Activated T-helper 1 cell treated with Interleukin-2 at 50 U/mL for 16 hours (primary cell): ENCODE measurements at places on chromosomes 2 and 18.

DNA sequence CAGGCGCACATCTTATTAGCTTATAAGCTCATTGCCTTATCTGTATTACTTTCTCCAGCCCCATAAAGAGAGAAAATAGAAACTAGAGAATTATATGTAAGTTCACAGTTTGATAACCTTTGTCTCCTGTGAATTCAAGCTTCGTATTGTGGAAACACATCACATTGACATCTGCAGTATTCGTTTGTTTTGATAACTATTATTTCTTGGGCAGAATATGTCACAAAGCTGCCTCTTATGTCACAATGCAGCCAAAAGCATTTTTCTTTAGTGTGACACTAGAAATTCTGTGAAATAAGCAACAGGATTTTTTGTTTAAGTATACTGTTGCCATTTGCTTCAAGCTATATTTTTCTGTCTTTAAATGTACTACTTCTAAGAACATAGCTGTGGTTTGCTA, 221.5 kb downstream of the DOK6 start:
- no peak for DNase-seq

- no peak for DNase-seq
Observed at GRCh38 chr18:47876813-47877212, 53.6 kb downstream of the SMAD2 start.

DNA sequence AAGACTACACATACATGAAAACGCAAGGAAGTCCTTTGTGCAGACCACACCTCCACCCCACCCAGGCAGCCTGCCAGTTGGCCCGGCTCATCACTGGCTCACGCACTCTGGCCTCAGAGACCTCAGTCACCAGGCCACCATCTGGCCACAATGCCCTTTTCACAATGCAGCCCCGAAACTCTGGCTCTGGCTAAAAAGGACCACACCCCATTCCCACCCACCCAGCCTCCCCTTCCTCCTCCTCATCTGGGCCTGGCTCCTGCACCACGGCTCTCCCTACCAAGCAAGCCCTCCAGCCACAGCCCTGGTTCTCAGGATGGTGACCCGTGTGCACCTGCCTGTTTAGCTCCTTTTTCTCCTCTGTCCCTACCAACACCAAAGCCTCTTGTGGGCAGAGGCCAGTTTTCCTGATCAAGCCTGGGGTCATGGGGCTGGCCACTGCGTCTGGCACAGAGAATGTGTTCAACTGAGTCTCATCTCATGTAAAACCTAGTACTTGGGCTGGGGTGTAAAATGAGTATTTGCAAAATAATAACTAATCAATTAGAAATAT, 7.4 kb downstream of the HDAC4 start:
- DNase-seq: no peak

DNA sequence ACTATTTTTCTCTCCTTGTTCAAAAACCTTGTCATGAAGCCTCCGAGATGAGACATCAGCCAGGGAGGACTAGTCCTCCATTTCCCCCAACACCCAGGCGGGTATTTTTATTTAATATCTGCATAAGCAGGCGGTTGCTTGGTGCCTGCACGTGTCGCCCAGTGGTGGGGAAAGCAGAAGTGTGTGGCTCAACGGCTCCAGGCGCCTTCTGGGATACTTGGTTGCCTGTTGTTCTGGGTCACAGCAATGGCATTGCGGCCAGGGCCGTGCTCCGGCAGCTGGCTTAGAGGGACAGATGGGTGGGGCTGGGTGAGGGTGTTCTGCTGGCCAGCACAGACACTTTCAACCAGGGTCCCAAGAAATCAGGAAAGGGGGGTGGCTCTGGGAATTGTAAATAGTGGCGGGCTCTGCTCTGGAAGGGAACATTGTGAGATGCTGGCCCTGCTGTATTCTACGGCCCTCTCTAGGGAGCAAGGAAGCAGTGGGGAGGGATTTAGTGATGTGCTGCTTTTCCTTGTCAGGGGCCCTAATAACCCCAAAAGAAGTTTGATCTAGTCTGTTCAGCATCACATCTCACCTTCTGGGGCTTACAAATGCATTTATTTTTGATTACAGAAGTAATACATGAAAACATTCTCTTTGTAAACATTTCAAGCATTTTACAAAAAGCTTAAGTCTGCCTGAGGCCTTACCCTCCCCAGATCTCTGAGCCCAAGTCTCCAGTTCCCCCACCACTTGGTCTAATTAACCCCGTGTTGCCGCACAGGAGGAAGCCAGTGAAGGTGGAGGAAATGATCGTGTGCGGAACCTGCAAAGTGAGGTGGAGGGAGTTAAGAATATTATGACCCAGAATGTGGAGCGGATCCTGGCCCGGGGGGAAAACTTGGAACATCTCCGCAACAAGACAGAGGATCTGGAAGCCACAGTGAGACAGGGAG, 1.1 kb downstream of the VAMP8 start:
- no peak for DNase-seq

DNA sequence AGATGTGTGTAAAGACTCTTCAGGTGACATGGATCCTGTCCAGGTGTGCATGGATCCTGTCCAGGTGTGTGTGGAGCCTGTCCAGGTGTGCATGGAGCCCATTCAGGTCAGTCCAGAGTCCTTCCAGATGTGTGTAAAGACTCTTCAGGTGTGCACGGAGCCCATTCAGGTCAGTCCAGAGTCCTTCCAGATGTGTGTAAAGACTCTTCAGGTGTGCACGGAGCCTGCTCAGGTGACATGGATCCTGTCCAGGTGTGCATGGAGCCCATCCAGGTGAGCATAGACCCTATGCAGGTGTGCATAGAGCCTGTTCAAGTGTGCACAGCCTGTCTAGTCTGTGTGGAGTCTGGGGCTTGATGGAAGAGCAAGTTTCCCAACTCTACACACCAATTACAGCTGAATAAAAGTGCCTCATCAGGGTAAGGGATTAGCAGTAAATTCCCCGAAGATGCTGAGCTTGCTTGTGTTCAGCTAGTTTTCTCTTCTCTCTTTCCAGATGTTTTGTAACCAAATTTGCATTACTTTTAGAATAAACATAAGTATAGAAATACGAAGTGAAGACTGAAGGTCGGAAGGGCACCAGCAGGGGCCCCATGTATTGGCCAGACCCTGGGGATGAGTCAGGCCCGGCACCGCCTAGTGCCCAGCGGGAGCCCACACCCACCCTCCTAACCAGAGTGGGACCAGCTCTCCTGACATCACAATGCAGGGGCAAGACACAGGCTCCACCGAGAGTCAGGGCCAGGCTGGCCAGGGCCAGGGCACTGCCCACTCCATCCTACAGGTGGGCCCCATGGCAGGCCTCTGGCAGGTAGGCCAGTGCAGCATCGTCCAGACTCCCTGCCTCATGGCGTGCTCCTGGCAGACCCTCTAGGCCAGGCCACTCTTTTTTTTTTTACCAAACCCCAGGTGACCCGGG, 38.6 kb upstream of the GPC1 start:
- no peak for DNase-seq

DNA sequence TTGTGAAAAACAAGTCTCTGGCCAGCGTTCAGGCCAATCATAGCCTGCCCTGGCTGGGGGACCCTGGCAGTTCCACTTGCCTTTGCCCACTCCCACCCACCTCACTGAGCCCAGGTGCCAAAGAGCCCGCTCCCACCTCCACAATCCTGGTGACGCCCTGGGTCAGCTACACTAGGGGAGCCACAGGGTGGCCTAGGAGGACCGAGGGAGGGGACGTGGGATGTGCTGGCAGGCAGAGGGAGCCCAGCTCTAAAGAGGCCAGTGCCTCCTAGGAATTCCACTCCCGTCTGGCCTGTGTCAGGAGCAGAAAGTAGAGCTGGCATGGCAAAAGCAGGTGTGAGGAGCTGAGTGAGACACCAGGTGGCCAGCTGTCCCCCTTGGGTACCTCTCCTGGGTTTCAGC, 49.3 kb downstream of the TNS1 start:
- DNase-seq: no peak

GRCh38 chr2:240183875-240184590, 43.6 kb upstream of the OTOS start:
- DNase-seq: no peak

GRCh38 chr2:219592736-219593135, 4.9 kb upstream of the STK11IP start:
- no peak for DNase-seq

GRCh38 chr2:28344756-28345373, 47.8 kb upstream of the FOSL2 start:
- DNase-seq: no peak

DNA sequence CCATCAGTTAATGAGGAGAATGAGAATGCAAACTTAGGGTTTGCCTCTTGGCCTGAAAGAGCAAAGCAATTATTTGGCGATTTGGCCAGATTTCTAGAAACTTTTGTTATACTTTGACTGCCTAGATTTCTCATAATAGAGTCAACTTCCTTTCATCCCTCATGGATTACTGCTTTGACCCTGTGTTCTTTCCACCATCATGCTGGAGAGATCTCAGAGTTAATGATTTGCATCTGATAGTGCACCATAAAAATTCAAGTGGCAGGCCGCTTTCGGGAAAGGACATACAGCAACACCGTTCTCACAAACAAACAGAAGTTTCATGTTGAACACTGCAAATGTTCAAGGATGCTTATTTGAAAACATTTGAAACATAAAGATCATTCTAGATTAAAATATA, 143.7 kb upstream of the ZFP36L2 start:
- DNase-seq: no peak

DNA sequence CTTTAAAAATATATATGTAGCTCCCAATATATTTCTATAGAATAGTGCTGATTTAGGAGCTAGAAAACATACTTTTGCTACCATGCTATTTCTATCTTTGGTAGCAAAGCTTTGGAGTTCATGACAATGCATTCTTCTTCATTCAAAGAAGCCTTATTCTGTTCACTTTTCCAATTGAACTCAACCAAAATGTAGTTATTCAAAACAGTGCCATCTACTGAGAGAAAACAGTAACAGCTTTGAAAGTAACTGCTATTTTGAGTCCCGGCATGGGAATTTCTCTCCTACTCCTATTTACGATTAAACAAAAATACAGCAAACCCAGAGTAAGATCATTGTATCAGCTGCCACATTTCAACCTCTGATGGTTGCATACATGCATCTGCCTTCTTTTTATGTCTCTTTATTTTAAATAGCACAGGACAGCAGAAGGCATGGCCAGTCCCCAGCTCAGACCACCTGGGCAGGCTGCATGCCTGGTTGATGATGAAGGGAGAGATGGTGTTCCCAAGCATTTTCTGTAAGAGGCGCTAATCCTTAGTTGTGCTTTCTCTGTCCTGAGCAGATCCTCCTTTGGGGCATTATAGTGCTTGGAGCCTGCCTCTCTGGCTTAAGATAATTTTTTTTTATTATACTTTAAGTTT, 69.7 kb upstream of the SULT1C3 start:
- DNase-seq: no peak

GRCh38 chr18:58110398-58110797, 66.4 kb downstream of the NEDD4L start:
- DNase-seq: no peak

- DNase-seq: no peak
Observed at GRCh38 chr2:228433721-228434120, 252.2 kb upstream of the SPHKAP start.

DNA sequence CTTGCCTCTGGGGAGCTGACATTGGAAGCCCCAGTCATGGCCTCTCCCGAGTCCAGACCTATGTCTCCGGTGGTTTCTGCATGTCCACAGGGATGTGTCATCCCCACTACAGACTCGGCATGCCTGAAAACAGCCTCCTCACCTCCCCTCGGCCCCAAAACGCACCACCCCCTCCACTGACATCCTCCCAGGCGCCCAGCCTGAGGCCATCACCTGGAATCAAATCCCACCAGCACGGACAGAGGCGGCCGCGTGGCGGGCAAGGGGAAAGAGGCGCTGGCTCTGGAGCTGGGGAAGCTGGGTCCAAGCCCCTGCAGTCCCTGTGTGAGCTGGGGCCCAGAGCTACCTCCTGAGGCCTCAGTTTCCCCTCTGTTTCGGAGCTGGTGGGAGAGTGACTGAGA, 69.9 kb upstream of the SMAD7 start:
- no peak for DNase-seq

GRCh38 chr2:98896944-98897343, 39.1 kb downstream of the CRACDL start:
- no peak for DNase-seq

DNA sequence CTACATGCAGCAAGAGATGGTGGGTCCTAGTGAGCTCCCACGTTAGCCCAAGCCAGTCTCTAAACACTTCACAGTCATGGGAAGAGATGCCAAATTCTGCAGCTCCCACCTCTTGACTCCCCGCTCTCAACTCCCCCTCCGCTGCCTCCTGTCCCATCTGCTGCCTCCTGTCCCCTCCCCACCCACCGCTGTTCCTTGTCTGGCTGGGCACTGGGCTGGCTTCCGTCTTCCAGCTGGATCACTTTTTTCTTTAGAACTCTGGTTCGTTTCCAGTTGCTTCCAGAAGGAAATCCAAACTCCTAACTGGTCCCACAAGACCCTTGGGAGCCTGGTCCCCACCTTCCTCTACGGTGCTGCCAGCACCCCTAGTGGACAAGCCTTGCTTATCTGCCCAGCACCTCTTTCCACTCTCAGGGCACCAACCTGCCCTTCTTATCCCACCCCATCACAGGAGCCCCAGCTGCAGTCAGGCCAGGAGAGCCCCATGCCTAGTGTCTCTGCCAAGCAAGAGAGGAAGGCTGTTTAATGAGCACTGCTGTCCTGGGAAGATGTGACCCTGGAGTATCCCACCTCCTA, 12.1 kb upstream of the TWIST2 start:
- no peak for DNase-seq

DNA sequence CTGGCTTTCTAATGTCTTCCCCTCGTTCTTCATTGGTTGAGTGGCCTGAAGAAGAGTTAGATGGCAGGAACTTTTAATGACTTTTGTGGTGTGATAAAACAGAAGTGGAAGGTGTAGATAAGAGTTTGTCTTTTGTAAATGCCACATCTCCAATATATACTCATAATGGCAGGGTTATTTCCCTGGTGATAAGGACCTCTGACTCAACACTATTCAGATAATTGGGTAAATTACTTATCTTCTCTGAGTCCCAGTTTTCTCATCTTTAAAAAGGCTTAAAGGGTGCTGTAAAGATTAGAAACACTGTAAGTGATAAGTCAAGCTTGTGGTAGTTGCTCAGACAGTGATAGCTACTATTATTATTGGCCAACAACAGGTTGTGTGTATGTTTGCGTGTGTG, 9.5 kb downstream of the KLHL14 start:
- DNase-seq: no peak

DNA sequence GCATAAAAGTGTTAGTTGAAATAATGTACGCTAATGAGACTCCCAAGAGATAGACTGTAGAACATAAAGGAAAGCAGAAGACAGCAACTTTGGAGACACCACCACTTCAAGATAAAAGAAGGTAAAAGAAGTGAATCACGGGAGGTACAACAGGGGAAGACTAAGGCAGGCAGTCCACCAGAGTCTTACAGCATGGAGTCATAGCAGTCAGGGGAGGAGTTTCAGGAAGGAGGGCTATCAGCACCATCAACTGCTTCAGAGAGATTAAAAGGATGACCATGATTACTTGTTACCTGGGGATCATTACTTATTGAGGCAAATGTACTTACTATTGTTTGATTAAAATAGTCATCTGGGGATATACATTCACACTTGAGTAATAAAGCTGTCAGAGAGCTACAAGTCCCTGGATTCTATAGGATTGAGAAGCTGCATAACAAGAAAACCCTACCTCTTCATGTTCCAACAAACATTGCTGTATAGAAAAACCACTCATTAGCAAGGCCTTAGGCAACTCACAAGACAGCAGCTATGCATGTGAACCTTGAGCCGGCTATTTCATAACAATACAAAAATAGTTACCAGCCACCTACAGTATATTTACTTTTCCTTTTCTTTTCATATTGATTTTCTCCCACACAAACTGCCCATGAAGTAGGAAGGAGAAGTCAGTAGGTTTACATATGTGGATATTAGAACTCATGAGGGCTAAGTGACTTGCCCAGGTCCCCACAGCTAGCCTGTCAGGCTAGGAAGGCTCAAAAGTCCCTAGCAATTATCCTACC, 101.7 kb downstream of the PDE11A start:
- no peak for DNase-seq

- no peak for DNase-seq
Observed at GRCh38 chr2:131040661-131041401, 52.4 kb downstream of the FAM168B start.
